ENCODE measurements at places on chromosomes 2 and 18. TPM values are rescaled to one million over a fixed set of nuclear protein-coding genes. Genes with fewer than 3 reads are reported as not detected.

- no peak overlapping the region for H3K27ac ChIP-seq
- DNase-seq = no peak
- no peaks in the 10 kb centered on the region for H3K4me1 ChIP-seq
- H3K36me3 ChIP-seq = no peaks in the 10 kb centered on the region
These were observed 7.4 kb upstream of the STAT4 start for GRCh38 chr2:191158193-191158592.

The DHRS9 gene
- 7.6 TPM for total RNA-seq

DNA sequence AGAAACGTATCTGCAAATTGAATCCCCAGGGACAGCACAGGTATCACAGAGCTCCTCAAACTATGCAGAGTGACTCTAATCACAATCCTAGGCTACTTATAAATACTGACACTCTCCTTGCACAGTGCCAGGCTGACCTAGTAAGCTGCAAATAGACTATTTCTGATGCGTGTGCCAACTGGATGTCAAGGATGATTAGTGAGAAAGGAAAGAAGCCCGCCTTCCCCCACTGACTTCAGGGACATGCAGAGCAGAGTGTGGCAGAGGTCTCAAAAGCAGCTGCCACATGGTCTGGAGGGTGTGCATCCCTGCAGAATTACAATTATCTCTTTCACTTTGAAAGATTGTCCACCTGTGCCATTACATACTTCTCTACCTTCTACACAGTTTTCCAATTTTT lies 235.6 kb downstream of the CPS1 start:
- H3K27me3 ChIP-seq = no peaks in the 10 kb centered on the region
- H3K36me3 ChIP-seq = no peaks in the 10 kb centered on the region
- no peak overlapping the region for H3K4me3 ChIP-seq
- DNase-seq = no peak
- no peaks in the 10 kb centered on the region for H3K4me1 ChIP-seq

The NOTO gene
- not detected for total RNA-seq

- H3K27ac ChIP-seq = no peak overlapping the region
- no peak for DNase-seq
- H3K4me3 ChIP-seq = no peak overlapping the region
- peaks cover 53% of the 10 kb centered on the region for H3K36me3 ChIP-seq
- H3K27me3 ChIP-seq = no peaks in the 10 kb centered on the region
These were observed 10.4 kb downstream of the DNAJC10 start for GRCh38 chr2:182726473-182726872.

GRCh38 chr2:68379184-68379708 lies 14.2 kb downstream of the PLEK start:
- no peaks in the 10 kb centered on the region for H3K27me3 ChIP-seq
- no peak overlapping the region for H3K4me3 ChIP-seq
- no peak for DNase-seq
- H3K27ac ChIP-seq = no peak overlapping the region
- no peaks in the 10 kb centered on the region for H3K4me1 ChIP-seq

DNA sequence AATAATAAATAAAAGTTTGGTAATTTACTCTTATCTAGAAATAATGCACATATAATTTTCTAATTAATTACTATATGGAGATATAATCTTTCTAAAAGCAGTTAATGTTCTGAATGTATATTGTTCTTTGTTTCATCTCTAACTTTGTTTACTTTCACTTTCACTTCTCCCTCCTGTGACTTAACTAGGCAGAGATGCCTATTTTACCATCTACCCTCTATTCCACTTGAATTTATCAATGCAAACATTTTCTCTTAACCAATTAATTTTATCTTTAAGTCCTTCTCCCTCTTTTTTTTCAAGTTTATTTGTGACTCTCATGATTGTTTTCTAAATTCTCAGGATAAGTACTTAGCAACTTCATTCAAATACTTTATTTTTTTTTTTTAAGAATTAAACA lies 55.1 kb upstream of the IL1RL1 start:
- DNase-seq = no peak
- peak overlapping the region; percentile 28 for H3K4me3 ChIP-seq
- no peaks in the 10 kb centered on the region for H3K27me3 ChIP-seq
- H3K4me1 ChIP-seq = peaks cover 2% of the 10 kb centered on the region

GRCh38 chr2:170573671-170574070 lies 141.5 kb upstream of the SP5 start:
- no peaks in the 10 kb centered on the region for H3K27me3 ChIP-seq
- no peak overlapping the region for H3K27ac ChIP-seq

- H3K4me3 ChIP-seq = no peak overlapping the region
- H3K27me3 ChIP-seq = no peaks in the 10 kb centered on the region
- H3K4me1 ChIP-seq = no peaks in the 10 kb centered on the region
- no peaks in the 10 kb centered on the region for H3K36me3 ChIP-seq
- no peak for DNase-seq
- no peak overlapping the region for H3K27ac ChIP-seq
These were observed 269.4 kb upstream of the LRATD1 start for GRCh38 chr2:14363137-14363536.

DNA sequence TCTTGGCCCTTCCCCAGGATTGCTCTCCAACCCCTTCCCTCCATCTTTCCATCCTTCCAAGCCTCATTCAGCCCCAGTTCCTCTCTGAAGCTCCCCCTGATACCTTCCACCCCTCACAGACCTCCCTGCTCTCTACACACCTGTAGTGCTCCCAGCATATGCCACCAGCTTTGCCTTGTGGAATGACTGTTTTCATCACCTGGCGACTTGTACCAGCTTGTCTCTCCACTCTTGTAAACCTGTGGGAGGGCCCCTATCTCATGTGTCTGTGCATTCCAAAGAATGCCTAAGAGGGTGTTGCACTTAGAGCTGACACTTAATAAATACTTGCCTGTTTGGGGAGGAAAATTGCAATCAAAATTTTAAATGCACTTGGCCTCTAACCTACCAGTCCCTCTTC lies 198.7 kb downstream of the BCL11A start:
- no peaks in the 10 kb centered on the region for H3K4me1 ChIP-seq
- no peaks in the 10 kb centered on the region for H3K36me3 ChIP-seq
- H3K4me3 ChIP-seq = no peak overlapping the region
- no peak for DNase-seq
- H3K27me3 ChIP-seq = no peaks in the 10 kb centered on the region

DNA sequence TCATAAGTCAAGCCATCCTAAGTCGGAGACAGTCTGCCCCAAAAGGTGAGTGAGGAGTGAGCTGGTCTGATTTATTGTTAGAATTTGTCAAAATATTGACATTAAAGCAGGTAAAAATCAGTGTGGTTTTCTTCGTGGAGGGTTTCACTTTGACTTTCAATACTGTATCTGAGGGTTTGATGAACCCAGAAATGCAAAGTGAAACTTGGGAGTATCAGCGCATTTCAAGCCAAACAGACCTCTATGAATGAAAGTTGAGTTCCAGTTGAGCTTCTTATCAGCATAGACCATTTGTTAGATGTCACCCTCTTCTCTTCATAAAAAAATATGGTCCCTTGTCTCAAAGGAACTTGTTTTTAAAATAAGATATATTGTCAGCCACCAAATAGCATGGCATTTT lies 21.7 kb upstream of the CXCR4 start:
- no peaks in the 10 kb centered on the region for H3K36me3 ChIP-seq
- H3K27me3 ChIP-seq = no peaks in the 10 kb centered on the region
- DNase-seq = no peak
- no peak overlapping the region for H3K27ac ChIP-seq
- H3K4me1 ChIP-seq = peaks cover 11% of the 10 kb centered on the region
- no peak overlapping the region for H3K4me3 ChIP-seq

The CD8A gene
- total RNA-seq = 7.4 TPM

DNA sequence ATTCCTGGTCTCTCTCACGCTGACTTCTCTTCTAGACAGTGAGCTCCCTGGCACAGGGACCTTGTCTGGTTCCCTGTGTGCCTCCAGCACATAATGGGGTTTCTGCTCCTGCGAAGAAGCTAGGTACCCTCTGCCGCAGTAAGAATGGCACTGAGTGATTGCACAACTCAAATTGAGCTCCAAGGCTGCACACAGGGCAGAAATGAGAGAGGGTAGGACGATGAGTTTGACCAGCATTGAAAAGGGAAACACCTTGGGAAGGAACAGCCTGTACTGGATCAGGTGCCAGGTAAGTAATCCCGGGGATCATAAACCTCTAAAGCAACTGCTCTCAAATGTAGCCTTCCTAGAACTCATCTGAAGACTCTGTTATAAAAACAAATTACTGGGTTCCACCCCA lies 21.0 kb upstream of the MSGN1 start:
- H3K36me3 ChIP-seq = no peaks in the 10 kb centered on the region
- H3K27me3 ChIP-seq = no peaks in the 10 kb centered on the region
- peaks cover 11% of the 10 kb centered on the region for H3K4me1 ChIP-seq
- no peak for DNase-seq

The ACMSD gene
- not detected for total RNA-seq

GRCh38 chr2:130823171-130823885 lies 13.4 kb upstream of the ARHGEF4 start:
- no peaks in the 10 kb centered on the region for H3K36me3 ChIP-seq
- H3K27ac ChIP-seq = no peak overlapping the region
- H3K4me1 ChIP-seq = no peaks in the 10 kb centered on the region
- peaks cover 5% of the 10 kb centered on the region for H3K27me3 ChIP-seq

- no peaks in the 10 kb centered on the region for H3K36me3 ChIP-seq
- H3K27ac ChIP-seq = no peak overlapping the region
- H3K4me3 ChIP-seq = peak overlapping the region; percentile 70
- peaks cover 3% of the 10 kb centered on the region for H3K4me1 ChIP-seq
- H3K27me3 ChIP-seq = no peaks in the 10 kb centered on the region
These were observed 1.4 kb downstream of the PARD6G start for GRCh38 chr18:80245781-80246444.

The CNTNAP5 gene
- not detected for total RNA-seq

- H3K4me1 ChIP-seq = no peaks in the 10 kb centered on the region
- H3K36me3 ChIP-seq = no peaks in the 10 kb centered on the region
- H3K27me3 ChIP-seq = no peaks in the 10 kb centered on the region
- DNase-seq = no peak
- H3K4me3 ChIP-seq = no peak overlapping the region
These were observed 74.5 kb downstream of the TWIST2 start for GRCh38 chr2:238922435-238922834.

The CDKL4 gene
- total RNA-seq = 2.1 TPM

The PTPN18 gene
- total RNA-seq = 67.8 TPM

The MROH2A gene
- total RNA-seq = not detected

- no peak for DNase-seq
- peaks cover 34% of the 10 kb centered on the region for H3K4me1 ChIP-seq
- H3K27ac ChIP-seq = peak overlapping the region; percentile 86
- H3K36me3 ChIP-seq = no peaks in the 10 kb centered on the region
- no peaks in the 10 kb centered on the region for H3K27me3 ChIP-seq
These were observed 134.7 kb upstream of the MGAT5 start for GRCh38 chr2:134119117-134119712.

DNA sequence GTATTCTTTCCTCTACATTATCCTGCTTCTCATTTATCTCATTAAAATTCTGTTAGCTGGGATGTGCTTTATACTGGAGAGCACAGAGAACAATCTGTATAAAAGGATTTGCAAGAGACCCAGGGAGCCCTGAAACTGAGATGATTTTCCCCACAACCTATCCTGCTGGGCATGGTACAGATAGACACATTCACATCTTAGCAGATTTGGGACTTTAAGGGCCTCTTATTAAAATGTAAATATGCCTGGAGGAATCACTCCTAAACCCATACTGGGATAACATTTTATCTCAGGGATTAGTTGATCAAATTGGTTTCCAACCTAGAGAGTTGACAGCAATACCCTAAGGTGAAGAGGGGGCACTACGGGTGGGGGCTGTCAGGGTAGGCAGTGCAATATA lies 45.5 kb downstream of the AOX1 start:
- H3K27me3 ChIP-seq = no peaks in the 10 kb centered on the region
- H3K36me3 ChIP-seq = no peaks in the 10 kb centered on the region
- no peak for DNase-seq

GRCh38 chr2:80256782-80257167 lies 47.8 kb downstream of the LRRTM1 start:
- H3K27ac ChIP-seq = no peak overlapping the region
- no peaks in the 10 kb centered on the region for H3K27me3 ChIP-seq
- DNase-seq = no peak
- no peaks in the 10 kb centered on the region for H3K36me3 ChIP-seq
- no peaks in the 10 kb centered on the region for H3K4me1 ChIP-seq

The LHCGR gene
- total RNA-seq = not detected

The DSEL gene
- total RNA-seq = 10.9 TPM

GRCh38 chr18:61854578-61855448 lies 38.0 kb downstream of the RNF152 start:
- no peaks in the 10 kb centered on the region for H3K27me3 ChIP-seq
- DNase-seq = no peak
- H3K4me3 ChIP-seq = no peak overlapping the region
- no peak overlapping the region for H3K27ac ChIP-seq

- H3K4me3 ChIP-seq = peak overlapping the region; percentile 77
- DNase-seq = no peak
- no peak overlapping the region for H3K27ac ChIP-seq
- peaks cover 28% of the 10 kb centered on the region for H3K4me1 ChIP-seq
- no peaks in the 10 kb centered on the region for H3K27me3 ChIP-seq
These were observed 3.4 kb downstream of the HS6ST1 start for GRCh38 chr2:128315122-128315828.

DNA sequence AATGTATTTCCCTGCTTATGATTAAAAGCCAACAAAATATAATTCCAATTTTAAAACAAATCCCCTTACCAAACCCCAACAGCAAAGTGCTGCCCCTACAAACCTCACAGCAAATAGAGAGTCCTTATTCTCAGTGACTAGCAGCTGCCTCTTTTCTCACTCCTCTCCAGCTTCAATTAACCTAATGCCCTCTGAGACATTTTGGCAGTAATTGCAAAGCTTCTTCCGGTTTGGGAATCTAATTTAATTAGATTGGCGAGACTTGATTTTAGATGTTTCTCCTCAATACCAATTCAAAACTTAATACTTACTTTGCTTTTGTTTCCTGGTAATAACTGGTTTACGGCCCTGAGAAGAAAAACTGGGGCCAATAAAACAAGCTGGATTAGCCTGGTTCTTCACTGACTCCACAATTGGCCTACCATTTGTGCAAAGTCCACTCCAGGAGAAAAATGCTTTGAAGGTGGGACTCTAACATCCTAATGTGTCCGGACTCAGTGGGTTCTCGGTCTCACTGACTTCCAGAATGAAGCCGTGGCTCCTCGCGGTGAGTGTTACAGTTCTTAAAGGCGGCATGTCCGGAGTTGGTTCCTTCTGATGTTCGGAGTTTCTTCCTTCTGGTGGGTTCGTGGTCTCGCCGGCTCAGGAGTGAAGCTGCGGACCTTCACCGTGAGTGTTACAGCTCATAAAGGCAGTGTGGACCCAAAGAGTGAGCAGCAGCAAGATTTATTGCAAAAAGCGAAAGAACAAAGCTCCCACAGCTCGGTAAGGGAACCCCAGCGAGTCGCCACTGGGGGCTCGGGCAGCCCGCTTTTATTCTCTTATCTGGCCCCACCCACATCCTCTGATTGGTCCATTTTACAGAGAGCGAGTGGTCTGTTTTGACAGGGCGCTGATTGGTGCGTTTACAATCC lies 52.8 kb downstream of the SLC35F5 start:
- H3K4me3 ChIP-seq = no peak overlapping the region
- H3K36me3 ChIP-seq = no peaks in the 10 kb centered on the region
- H3K4me1 ChIP-seq = no peaks in the 10 kb centered on the region
- no peak overlapping the region for H3K27ac ChIP-seq

DNA sequence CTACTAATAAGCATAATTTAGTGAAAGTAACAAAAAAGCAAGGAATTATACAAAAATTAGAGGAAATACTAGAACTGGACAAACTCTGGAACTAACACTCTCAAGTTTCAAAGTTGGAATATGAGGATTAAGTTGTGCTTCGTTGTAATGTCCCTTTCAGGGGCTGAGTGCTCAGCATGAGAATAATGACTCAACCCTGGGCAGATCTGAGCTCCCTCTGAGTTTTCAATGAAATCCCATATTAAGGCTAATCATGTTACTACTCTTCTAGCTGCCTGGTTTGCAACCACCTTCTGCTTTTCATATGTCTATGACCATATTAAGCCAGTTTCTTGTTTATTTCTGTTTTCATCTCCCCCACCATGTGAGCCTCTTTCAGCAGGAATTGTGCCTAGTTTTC lies 274.9 kb upstream of the LRRTM4 start:
- no peaks in the 10 kb centered on the region for H3K27me3 ChIP-seq
- no peak overlapping the region for H3K27ac ChIP-seq
- no peak for DNase-seq
- no peaks in the 10 kb centered on the region for H3K4me1 ChIP-seq
- no peak overlapping the region for H3K4me3 ChIP-seq
